ENCODE measurements at places on chromosomes 5 and 9.

- no peak for DNase-seq
Observed at GRCh38 chr5:172646716-172647285, 5.7 kb downstream of the NEURL1B start.

GRCh38 chr9:107007402-107007801 lies 144.4 kb downstream of the ZNF462 start:
- DNase-seq: no peak

DNA sequence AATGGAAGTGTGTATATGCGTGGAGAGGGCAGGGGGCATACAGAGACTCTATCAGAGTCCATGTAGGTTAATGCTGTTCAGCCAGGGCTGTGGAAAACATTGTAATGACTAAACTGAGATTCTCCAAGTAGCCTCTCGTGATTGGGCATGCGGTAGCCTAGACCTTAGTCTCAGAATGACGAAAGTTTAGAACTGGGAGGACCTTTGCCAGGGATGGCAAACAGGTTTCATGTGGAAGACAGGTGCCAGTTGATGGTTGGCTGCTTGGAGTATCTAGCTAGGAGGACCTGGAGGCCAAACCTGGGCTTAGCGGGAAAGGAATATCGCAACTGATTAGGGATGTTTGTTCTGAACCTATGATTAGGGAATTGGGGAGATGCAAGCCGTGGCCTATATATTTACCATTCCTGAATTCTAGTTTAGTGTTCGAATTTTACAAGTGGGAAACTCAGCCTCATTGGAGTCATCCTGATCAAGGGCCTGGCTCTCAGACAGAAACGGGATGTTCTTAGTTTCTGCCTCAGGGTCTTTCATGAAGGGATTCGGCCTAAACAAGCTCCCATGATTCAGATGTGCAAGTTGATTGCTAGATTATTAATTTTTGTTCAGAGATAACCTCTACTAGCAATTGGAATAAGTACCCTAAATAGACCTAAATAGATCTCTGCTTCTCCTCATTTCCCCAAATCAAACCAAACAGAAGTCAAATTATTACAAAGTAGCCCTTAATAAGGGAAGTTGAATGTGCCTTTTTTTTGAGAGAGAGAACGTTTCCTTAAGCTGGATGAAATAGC lies 26.8 kb upstream of the TJP2 start:
- no peak for DNase-seq

GRCh38 chr5:143355710-143356109 lies 47.8 kb downstream of the NR3C1 start:
- peak; percentile 80 for DNase-seq

DNA sequence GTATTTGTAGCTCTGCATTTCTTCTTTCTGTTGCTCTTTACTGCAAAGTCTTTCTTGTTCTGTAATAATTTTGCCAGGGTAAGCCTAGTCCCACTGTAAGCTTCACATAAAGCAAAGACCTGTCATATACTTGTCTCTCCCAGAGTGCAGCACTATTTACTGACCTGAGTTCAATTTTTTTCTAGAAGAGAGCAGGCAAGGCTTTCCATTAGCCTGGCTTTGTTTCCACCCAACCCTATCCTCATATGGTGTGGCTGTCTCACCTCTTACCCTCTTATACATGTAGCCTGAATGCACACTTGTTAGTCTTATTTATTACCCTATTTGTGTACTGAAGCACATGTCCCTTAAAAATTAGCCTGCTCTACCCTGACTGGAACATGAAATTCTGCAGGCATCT lies 170.4 kb downstream of the EFNA5 start:
- DNase-seq: no peak

DNA sequence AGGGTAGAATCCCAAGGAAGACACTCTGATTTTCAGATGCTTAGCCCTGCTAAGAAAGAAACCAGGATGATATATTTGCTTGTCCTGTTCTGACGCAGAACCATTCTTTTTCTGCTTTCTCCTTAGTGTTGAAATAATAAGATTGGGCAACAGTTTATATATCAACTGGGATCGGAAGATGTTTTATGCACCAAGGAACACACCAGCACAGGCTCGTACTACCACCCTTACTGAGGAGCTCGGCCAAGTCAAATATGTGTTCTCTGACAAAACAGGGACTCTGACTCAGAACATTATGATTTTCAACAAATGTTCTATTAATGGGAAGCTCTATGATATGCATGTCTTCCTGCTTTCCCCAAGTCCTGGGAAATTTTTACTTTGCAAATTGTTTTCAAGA lies 19.0 kb upstream of the RUSC2 start:
- no peak for DNase-seq

DNA sequence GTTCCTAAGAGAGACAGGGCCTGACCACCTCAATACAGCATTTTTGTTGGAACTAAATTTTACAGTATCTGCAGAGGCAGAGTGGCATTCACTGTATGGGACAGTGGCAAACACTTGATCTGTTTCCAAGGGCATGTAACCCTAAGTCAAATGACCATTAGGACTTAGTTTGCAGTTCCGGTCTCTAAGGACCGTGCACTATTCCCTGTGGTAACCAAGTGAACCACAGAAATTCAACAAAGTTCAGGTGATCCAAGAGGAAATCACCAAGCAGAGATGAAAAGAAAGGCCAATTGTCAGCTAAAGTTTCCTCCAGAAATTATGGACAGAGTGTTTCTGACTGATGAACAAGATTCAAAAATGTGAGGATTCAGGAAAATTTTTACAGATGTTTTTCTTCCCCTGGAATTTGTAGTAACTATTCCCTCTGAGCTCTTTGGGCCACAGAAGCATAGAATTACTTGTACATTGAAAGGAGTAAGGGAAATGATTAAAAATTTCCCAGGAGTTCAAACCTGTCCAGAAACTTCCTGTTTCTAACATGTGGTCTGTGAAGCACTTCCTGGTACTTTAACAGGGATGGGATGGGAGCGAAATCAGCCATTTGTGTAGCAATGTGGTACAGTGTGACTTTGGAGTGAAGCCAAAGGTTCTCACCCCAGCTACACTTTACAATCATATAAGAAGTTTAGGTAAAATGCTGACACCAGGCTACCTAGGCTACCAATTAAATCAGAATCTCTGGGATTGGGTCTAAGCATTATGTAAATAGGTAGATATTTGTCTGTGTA lies 266.1 kb upstream of the MAP3K1 start:
- DNase-seq: no peak

- DNase-seq: no peak
Observed at GRCh38 chr5:175656966-175657365, 905 bp upstream of the HRH2 start.

DNA sequence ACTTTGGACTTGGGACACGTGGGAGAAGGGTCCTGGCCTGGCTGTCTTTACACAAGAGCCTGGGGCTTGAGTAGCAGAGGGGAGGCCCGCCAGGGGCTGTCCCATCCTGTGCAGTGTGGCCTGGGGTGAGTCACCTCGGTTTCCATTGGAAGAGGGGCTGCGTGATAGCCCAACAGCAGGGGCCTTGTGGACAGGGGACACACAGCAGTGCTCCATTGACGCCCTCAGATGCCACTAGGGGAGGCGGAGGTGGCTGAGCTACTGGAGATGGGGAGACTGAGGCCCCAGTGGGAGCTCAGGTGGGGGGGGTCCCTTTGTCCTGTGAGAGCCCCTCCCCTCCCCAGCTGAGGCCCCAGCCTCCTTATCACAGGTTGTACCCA lies 50.0 kb upstream of the RNU6ATAC start:
- no peak for DNase-seq

DNA sequence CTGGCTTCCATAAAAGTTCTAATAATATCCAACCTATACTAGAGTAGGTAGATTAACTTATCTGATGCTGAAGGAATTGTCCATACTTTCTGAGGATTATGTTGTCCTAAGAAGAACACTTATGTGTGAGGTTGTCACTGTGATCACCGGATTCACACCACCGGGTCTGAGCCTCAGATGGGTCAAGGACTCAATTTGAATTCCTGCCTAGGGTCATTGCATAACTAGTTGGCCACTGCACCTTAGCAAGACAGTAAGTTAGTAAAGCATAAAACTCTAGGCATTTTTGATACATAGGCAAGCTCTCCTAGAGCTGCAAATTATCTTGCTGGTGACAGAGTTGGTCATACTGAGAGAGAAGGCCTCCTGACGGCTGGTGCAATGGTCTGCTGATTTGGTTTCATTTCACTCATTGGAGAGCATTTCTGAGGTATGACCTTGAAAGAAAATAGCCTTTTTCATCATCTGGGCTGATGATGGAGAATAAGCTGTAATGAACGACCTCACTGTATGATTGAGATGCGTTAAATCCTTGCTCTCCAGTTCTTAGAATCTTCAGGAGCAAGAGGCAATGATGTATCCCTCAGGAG lies 72.0 kb upstream of the CKMT2 start:
- no peak for DNase-seq

GRCh38 chr9:19939734-19940278 lies 151.0 kb upstream of the SLC24A2 start:
- DNase-seq: peak; percentile 64

DNA sequence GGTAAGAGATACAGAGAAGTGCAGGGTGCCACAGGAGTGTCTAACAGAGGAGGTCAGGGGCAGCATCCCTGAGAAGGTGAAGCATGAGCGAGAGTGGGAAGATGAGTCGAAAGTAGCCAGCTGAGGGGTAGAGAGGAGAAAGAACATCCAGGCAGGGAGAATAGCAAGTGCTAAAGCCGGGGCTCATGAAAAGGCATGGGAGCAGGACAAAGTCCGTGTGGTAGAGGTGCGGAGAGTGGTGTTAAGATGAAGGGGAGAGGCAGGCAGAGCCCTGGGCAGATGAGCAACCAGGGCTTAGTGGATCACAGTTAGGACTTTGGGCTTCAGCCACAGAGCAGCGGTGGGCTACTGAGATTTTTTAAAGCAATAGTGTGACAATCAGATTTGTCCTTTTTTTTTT lies 10.5 kb downstream of the SLC22A5 start:
- DNase-seq: no peak

- no peak for DNase-seq
Observed at GRCh38 chr9:76531231-76531780, 72.3 kb downstream of the GCNT1 start.

DNA sequence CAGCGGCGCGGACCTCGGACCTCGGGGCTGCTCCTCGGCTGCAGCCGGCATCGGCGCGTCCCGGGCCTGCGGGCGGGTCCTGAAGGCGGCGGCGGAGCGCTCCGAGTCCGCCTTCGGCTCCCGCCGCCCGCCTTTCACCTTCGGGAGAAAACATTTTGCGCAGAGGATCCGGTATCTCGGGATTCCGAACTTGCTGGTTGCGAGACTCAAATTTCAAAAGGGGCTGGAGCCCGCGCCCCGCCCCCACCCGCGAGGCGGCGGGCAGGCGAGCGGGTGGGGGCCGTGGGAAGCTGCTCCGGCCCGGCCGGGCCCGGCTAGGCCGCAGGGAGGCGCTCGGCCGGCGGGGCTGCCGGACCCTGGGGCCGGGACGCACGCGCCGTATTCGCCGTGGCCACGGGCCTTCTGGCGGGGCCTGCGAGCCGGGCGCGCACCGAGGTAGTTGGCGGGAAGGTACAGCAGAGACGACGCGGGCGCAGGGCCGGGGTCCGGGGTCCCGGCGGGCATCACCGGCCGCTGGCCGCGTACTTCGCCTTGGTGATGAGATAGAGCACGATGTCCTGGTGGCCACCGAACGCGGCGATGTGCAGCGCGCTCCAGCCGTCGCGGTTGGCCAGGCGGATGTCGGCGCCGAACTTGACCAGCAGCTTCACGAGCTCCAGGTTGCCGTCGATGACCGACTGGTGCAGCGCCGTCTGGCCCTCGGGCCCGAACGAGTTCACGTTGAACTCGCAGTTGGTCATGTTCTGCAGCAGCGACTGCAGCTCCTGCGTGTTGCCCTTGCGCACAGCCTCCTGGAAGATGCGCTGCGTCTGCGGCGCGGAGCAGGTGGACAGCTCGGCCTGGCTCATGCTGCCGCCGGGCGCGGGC lies 757 bp downstream of the NRARP start:
- no peak for DNase-seq

GRCh38 chr5:175344331-175345195 lies 99.4 kb downstream of the DRD1 start:
- no peak for DNase-seq

DNA sequence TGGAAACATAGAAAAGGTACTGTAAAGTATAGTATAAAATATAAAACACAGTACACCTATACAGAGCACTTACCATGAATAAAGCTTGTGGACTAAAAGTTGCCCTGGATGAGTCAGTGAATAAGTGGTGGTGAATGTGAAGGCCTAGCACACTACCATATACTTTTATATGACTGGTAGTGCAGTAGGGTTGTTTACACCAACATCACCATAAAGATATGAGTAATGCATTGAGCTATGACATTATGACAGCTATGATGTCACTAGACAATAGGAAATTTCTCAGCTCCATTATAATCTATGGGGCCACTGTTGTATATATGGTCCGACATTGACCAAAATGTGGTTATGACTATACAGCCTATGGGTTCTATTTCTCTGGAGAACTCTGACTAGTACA lies 291.8 kb upstream of the ACTBL2 start:
- DNase-seq: no peak

DNA sequence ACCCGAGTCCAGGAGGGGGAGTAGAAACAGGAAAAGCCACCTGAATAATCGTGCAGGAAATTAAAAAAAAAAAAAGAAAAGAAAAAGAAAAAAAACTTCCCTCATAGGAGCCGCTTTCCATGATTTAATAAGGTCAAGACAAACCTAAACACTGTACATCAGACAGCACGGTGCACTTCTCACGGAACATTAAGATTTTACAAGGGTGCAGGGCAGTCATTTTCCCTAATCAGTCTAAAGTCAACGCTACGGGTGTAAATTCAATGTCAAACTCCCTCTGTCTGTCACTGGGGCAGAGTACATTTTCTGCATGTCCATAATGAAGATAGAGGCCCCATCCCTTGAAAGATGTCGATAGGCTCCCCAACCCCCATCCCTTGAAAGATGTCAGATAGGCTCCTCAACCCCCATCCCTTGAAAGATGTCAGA lies 139.7 kb downstream of the TSSK1B start:
- no peak for DNase-seq

GRCh38 chr9:87498046-87498810 lies 561 bp downstream of the DAPK1 start:
- DNase-seq: no peak

DNA sequence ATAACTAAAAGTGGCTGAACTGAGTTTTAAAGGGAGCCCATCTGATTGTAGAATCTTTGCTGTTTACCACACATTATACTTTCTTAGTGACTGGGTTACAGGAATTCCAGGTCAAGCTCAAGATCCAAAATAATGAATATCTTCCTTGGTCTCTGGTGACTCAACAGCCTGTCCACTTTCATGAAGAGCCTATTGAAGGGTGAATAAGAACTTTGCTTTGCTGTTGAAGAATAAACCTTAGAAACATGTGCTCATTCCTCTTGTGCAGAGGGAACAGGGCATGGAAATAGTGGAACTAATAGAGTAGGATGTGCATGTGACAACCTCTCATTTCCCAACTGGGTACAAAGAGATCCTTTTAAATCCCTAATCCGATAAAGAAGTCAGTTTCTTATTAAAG lies 21.4 kb downstream of the ALDH1A1 start:
- DNase-seq: no peak

GRCh38 chr5:52895572-52896413 lies 93.4 kb upstream of the ITGA2 start:
- no peak for DNase-seq

DNA sequence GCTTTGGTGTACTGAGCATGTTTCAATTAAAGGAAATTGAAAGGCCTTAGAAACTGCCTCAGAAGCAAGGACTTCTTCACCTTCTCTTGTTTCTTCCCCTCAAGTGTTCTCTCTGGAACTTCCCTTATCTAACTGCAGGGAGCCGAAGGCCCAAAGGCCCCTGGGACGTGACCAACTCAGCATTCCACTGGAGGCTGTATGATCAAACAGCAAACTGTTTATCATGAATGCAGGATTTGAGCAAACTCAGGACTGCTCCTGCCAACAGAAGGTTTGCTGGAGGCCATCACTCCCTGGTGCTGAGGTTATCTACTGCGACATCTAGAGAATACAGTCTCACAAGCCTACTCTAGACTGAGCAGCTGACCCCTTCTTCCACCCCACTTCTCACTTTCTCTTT lies 4.8 kb upstream of the CDH10 start:
- DNase-seq: no peak
